ENCODE measurements at places on chromosomes 7 and 10.

GRCh38 chr7:137818036-137818435 lies 28.7 kb downstream of the DGKI start:
- no peak for DNase-seq

- DNase-seq: no peak
Observed at GRCh38 chr7:29483219-29484104, 80.2 kb upstream of the PRR15 start.

DNA sequence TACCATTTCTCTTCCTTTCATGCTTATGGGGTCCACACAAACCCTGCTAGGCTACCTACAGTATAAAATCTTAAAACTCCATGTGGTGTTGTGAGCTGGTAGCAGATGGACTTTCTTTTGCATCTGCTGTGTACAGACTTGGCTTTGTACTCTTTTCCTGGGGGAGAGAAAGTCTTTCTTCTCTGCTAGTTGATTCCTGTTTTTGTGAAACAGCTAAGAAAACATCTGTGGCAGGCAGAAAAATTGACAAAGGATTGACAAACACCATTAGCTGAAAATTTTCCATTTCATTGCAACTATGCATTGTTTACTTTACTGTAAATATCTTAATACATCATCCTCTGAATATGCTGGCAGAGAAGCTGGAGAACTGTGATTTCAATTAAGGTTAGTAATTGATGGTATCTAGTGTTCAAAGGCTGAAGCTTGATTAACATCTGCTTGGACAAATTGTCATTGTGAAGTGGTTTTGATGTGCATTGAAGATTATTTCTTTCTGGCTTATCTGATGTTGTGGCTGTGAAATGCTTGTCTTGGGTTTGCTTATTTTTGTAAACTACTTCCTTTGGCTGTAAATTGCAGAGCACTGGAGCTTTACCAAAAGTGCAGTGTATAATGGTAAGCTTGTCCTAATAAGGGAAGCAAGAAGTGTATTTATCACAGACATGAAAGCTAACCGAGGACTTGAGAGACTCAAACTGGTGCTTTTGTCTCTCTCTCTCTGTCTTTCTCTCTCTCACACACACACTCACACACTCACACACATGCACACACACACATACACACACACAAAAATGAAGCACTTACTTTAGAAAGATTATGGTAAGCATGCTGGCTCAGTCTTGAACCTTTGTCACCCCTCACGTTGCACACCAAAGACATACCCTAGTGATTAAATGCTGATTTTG lies at the start of gene FOXP2:
FOXP2 (plus strand) TSS at position 660 of the 908 bp plus-strand sequence. CDS start 11,697 bp downstream, outside the sequence.
- peak; percentile 23 for DNase-seq

- no peak for DNase-seq
Observed at GRCh38 chr10:101014230-101014884, 14.7 kb downstream of the LZTS2 start.

DNA sequence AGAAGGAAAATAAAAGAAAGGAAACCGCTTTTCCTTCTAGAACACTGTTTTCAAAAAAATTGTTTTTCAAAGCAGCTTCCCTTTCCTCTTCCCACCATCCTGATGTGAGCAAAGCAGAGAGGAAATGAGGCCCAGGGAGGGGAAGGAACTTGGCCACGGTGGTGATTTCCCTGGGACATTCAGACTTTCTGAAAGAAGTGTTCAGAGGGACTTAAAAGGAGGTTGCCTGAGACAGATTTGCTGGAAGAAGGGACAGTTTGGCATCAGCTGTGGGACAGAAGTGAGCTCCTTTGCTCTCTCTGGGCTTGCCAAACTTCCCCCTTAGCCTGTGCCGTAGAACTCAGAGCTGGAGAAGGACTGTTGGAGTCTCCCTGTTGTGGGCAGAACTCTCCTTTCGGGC lies 30.3 kb downstream of the ADCYAP1R1 start:
- no peak for DNase-seq

DNA sequence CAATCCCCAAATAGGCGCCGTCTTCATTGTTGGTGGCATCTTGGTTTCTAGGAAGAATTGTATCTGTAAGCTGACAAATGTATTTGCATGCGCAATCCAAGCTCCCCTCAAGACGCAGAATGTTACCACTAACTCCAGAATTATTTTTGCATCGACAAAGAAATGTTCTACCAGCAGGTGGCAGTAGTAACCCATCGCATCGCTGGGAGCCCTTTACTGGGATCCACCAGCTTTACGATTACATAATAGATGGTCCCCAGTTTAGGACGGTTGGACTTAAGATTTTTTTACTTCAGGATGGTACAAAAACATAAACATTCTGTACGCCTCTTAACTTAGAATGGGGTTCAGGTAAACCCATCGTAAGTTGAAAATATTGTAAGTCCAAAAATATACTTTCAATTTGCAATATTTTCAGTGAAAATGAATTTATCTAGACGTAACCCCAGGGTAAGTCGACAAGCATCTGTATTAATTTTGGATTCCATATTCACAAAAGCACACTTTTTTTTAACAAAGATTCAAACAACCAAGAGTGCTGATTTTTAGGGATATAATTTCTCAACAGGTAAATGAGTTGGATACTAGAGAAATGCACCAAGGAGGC lies 114.0 kb upstream of the COBL start:
- peak; percentile 35 for DNase-seq

DNA sequence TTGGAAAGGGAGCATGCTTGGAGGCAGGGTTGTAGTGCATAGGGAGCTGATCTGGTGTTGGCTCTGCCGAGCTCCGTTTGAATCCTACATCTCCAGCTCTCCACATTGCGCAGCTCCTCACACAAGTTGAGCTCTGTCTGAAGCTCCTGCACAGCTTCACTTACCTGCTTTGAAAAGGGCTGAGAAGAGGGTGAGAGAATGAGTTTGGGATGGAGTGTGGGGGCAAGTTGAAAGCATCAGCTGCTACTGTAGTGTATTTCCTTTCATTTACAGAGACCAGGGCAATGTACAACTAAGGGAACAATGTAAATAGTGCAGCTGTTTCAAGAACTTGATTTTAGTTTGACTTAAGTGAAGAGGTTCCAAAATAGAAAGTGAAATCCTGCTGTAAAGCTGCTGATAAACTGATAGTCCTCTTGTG lies 88.5 kb downstream of the VTI1A start:
- DNase-seq: no peak

- no peak for DNase-seq
Observed at GRCh38 chr10:119221201-119221600, 13.8 kb downstream of the GRK5 start.

DNA sequence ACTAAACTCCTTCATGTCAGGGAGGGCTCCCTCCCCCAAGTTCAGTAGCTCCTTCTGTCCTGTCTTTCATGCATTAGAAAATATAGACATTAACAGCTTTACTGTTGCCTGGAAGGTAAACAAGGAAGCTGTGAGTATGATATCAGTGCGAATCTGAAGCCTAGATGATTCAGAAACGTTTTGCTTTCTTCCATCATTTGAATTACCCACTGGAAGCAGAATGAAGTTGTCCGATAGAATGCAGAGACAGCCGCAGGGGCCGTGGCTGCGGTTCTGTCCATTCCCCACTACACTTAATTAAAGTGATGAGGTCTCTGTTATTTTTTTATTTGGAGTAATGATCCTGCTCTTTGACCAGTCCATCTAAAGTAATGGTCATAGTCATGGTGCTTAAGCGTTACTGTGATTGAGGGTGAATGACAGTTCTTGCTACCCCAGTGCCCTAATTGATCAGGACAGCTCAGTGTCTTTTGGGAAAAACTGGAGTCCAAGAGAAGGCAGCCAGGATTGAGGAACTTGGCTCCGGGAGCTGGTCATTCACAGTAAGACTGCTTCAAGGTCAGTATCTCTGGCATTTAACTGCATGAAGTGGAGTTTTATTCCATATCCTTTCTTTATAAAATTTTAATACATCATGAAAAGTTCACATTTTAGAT lies 69.9 kb downstream of the PTPRE start:
- no peak for DNase-seq

- no peak for DNase-seq
Observed at GRCh38 chr7:44541028-44541869, at the start of gene NPC1L1. TSS of gene NPC1L1 (minus strand) at chr7:44541330. CDS start at chr7:44541259, 71 bp downstream.

DNA sequence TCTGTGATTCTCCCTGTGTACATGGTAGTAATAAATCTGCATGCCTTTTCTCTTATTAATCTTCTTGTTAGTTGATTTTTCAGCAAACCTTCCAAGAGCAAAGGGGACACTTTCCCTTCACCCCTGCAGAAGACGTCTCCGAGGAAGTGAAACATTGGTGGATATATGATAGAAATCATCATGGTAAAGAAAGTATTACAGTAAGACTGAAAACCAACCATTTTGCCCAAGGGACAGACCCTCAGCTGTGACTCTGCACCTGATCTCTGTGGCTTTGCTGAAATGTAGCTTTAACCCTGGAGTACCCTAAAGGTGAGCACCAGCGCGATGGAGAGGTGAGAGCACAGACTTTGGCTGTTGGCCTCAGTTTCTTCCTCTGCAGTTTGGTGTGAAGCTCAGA lies 32.8 kb upstream of the MYO3A start:
- no peak for DNase-seq

DNA sequence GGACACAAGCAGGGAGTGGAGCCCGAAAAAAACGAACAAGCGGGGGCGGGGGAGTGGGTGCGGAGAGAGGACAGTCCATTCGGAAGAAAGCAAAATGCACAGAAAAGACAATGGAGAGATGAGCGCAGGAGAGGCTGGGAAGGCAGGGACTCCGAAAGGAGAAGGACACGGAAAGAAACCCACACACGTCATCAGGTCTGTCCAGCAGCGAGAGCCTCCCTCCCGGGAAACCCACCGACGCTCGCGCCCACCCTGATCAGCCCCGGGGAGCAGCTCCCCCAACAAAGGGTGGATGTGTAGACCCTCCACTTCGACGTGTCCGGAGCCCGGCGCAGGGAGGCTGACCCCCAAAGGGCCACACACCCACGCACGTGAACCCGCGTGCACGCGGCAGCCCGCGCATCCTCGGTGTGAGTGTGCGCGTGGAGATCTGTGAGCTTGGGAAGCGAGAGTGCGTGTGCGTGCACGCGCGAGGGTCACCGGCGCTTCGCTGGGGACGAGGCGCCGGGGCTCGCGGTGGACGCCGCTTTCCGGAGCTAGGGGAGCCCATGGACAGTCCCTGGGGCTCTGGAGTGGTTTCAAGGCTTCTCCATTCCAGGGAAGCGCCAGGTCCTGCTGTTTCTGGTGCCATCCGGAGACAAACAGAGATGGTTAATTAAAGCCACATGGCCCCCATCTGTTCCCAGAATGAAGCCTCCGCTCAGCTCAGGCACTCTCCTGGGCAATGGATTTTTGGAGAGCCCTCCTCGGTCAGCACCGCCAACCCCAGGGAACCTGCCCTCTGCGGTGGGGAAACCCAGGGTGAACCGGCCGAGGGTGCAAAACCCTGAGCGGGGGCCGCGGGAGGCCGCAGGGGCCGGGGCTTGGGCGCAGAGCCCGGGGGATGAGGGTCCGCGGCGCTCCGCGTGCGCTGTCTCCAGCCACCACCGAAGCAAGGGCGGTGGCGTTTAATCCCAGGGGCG lies 916 bp downstream of the LAMB1 start:
- no peak for DNase-seq

GRCh38 chr10:14146501-14146900 lies 184.2 kb downstream of the FRMD4A start:
- DNase-seq: no peak

- no peak for DNase-seq
Observed at GRCh38 chr7:102407910-102408309, 11.7 kb downstream of the PRKRIP1 start.

- no peak for DNase-seq
Observed at GRCh38 chr7:49630513-49630912, 142.9 kb upstream of the VWC2 start.

DNA sequence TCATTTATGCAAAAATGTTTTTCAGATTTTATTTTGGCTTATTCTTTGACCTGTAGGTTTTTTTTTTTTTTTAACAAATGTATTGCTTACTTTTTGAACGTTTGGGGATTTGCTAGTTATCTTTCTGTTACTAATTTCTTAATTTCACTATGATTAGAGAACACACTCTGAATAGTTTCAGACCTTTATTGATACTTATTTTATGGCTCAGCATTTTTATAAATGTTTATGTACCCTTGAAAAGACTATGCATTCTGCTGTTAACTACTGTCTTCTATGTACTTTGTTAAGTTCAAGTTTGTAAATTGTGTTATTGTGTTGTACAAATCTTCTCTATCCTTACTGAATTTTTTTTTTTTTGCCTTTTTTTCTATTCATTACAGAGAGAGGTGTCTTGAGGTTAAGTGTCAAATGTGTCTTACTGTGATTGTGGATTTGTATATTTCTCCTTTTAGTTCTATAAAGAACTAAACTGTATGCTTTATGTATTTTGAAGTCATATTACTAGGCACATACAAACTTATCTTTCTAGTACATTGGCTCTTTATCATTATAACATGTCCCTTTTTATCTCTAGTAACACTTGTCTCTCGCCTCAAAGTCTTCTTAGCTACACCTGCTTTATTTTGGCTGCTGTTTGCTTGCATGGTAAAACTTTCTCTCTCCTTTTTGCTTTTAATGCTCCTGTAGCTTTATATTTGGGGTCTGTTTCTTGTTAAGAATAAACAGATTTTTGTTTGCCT lies 8.1 kb downstream of the MKLN1 start:
- DNase-seq: no peak

DNA sequence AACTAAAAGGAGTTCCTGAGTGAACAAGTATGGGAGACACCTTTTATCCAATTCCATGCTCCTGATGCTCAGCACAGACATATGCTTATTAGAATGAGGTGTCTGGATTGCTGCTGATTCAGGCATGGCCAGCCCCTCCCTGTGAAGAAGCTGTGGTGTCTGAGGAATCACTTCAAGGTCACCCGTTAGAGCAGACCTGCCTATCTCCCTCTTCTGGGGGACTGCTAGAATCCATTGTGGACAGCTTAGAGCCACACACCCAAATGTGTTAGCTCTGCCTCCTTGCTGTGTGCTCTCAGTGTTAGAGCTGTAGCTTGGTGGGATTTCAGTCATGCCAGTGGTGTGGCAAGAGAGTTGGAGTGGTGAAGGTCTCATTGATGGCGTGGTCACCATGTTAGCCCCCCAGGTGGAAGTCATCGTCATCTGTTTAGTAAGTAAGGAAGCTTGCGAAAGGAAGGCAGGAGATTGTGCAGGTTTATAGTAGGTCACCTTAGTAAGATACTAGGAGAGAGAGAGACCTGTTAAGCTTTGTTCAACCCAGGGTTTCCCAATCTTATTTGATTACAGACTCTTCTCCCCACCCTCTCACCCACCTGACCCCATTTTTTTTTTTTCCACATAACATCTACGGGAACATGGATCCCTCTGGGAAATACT lies 12.8 kb downstream of the PRXL2A start:
- DNase-seq: no peak

DNA sequence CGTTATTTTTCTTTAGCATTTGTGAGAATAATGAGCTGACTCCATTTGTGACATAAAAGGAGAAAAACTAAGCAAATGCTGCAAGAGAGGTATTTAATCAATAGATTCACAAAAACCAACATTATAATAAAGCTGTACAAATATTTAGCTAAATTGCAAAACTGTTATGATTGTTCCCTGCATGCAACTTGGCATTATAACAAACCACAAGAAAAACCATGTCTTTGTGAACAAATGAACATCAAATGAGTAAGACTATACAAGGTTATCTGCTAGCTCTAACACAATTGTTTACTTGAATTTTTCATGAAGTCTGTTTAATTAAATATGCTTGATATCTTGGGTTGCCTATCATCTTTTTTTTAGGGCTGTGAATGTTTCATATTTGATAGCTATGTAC lies 50.8 kb upstream of the PPP1R9A start:
- peak; percentile 4 for DNase-seq

GRCh38 chr7:152076324-152076821 lies 50.9 kb downstream of the GALNT11 start:
- DNase-seq: no peak

GRCh38 chr10:121558238-121558637 lies 40.0 kb downstream of the FGFR2 start:
- no peak for DNase-seq

- no peak for DNase-seq
Observed at GRCh38 chr7:6650086-6650485, 13.0 kb downstream of the ZNF316 start.
